ENCODE measurements at places on chromosomes 11 and 22.

DNA sequence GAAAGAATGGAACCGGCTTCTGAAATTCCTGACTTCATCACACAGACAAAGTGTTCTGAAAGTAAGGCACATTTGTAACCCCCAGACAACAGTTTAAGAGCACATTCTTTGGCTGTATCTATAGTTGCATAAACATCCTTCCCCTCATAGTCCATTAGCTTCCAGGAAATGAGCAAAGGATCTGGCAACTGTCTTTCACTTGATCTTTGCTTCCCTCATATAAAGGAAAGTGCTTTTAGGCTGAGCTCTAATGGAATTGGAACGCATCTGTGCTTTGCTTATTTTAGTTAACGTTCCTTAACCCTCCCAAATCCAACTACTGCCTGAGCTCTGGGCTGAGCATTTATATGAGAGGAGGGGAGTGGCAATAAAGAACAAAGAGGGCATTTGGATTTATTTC lies 76.9 kb upstream of the API5 start:
- no peak for DNase-seq

DNA sequence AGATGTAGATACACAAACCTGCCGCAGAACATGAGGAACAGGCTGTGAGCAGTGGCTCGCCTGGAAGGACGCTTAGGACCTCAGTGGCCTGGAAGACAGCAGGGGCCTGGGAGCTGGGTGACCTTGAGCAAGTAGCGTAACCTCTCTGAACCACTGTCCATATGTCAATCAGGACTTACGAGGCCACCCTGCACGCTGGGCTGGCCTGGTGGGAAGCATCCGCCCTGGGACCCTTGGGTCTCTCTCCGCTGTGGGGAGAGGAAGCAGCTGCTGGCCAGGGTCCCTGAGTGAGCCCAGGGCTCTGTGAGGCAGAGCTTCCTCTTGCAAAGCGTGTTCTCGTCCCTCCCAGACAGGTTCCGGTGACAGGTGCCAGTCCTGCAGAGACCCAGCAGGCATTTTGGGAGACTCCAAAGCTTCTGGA lies 14.0 kb upstream of the EHD1 start:
- DNase-seq, result no peak

DNA sequence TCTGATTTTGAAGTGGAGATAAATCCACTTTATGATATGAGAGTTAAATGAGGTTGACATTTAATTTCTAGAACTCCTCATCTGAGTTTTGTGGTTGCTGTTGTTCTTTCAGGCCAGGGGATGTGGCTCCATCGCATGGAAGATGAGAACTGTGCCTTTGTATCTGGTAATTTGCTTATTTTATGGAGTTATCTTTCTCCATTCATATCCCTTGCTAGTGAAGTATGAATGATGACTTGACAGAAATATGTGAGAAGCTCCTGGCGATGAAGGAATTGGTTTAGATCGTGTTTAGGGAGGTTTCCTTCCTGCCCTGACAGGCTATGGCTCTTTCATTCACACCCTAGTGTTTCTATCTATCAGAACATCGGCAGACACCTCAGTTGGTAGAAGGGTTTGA lies 393.7 kb downstream of the ETS1 start:
- DNase-seq, result no peak

DNA sequence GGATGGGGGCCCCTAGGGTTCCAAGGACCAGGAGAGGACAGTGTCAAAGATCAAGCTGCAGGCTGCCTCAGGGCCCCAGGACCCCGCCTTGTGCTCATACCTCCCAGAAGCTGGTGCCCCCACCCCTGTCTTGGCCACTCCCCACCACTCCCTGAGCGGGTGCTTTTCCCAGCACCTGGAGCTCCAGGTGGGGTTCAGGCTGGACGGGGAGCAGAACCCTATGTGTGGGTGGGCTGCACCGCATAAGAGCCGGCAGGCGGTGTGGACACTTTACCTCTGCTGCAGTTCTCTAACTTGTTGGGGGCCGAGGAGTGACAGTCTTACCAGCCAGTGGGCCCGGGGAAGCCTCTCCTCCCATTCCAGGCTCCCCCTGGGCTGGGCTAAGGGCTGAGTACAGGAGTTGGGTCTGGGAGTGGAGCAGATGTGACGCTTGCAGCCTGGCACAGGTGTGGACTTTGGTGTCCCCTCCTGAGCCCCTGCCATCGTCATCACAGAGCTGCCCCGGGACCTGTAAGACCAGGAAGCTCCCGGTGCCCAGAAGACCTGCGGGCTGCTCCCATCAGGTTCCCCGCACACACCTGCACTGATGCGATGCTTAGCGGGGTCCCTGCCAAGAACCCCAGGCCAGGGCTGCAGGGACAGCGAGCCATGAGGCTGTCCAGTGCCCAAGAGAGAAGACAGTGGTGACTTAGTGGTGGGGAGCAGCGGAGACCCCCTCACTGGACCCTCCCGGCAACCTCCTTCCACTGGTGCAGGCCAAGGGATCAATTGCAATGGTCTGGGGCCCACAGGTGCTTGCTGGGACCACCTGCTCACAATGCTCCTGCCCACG lies 674.5 kb downstream of the BRD1 start:
- DNase-seq, result no peak

- no peak for DNase-seq
These were observed 66.5 kb upstream of the LIN7C start for GRCh38 chr11:27573024-27573423.

DNA sequence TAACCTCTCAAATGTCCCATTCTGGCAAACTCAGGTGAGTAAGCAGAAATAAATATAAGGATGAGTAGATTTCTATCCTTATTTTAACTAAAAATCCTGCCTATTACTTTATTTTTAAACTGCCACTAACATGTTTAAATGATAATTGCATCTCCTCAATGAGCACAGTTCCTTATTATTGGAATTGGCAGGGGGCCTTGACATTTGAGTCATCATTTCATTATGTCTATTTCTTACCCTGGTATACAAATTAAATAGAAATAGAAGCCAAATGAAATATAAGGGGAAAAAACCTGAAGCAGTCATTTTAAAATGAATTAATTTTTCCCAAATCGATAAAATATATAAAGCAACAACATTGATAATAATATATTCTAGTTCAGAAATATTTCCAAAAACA lies 81.2 kb downstream of the GUCY1A2 start:
- DNase-seq, result peak; percentile 63

- DNase-seq, result no peak
These were observed 163.7 kb upstream of the NTM start for GRCh38 chr11:131206671-131207070.

DNA sequence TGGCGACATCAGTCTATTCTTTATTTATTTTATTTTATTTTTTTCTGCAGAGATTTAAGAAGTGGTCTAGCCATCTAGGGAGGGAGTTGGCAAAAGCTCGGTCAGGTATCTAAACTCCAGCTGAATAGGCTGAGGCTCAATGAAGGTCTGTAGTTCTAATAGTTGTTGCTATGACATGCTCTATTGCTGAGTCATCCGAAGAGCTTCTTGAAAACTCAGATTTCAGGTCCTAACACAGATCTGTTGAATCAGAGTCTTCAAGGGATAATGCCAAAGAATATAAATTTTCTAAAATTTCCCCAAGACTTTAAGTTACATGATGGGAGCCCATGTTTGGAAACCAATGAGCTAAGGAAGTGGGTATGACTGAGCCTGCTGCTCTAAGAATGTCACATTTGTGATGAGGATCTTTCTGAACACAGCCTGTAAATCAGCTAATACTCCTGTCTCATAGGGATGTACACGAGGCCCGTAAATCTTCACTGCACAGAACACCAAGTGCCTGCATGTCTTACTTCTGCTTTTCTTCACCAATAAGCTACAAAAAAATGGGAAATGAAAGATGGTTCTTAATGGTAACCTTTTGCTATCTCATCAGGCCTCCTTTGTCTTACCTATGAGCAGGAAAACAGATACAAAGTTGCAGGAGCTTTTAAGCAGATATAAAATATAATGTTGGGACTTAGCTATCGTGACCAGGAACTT lies 901.4 kb upstream of the API5 start:
- no peak for DNase-seq

DNA sequence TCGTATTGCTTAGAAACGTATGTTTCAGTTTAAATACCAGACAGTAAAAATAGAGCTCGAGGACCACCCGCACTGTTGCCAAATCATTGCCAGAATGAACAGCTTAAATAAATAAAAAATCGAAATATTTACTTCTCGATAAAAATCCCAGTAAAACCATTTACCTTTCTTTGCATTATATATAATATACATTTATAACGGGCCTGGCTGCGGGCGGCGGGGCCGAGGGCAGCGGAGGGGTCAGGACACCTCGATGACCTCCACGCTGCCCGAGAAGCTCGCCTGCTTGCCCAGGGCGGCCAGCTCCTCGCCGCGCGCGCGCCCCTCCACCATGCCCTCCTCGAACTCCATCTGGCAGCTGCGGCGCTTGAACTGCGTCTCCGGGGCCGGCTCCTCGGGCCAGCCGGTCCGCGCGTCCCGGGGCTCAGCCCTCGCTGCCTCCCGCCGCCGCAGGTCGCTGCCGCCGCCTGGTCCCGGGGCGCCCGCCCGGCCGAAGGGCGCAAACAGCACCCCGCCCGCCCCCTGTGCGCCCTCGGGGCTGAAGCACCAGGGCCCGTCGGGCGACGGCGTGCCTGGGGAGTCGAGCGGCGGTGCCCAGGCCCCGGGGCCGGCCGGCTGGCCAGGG lies 15.7 kb downstream of the DUSP8 start:
- no peak for DNase-seq
